ENCODE measurements at places on chromosomes 5 and 9.

DNA sequence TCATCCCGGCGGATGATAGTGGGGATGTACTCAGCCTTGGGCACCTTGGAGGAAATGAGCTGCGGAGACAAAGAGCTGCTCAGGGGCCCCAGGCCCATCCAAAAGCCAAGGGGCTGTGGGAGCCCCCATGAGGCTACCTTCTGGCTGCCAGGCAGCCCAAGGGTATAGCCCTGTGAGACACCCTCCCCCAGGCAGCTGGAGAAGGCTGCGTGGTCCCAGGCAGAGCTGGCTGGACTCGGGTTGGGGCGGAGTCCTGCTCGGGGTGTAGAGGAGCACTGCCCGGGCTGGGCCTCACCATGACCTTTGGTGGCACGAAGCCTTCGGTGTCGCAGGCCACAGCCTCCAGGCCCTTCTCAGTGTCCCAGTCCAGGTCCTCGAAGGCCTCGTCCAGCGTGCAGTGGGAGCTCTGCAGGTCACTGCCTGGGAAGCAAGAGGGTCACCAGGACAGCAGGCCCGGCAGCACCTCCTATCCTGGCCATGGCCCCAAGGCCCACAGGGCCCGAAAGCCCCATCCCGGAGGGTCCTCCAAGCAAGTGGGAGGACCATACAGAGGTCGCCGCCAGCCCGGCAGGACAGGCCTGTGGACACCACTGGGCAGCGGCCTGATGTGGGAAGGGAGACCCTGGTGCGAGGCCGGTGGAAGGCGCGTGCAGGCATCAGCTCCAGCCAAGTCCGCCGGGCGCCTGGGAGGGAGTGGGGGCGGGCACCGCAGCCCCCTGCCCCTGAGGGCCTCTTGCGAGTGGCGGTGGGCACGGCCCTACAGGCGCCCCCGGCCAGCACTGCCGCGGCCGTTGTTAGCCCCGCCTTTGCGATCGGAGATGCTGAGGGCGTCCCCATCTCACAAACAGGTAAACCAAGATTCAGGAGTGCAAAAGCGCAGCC, 6.1 kb downstream of the NSMF start:
- DNase-seq: no peak

GRCh38 chr5:10975945-10976344, 214.9 kb upstream of the DAP start:
- DNase-seq: no peak

DNA sequence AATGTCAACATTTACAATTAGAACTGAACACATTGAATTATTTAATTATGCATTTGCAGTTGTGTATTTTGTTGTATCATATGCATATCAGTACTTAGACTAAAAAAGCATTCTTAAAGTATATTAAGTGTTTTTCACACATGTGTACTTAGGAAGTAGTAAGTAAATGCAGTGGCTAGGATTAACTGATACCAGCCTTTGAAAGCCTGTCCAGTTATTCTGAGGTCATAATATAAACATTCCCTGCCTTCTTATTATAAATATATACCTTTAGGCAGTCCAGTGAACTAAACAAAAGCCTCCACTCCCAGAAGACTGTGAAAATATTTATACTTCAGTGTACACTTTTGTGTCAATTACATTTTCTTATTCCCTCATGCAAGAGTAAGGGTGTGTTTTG, 83.8 kb downstream of the TLE4 start:
- DNase-seq: no peak

GRCh38 chr9:93304574-93305496, 120.9 kb downstream of the WNK2 start:
- DNase-seq: no peak

DNA sequence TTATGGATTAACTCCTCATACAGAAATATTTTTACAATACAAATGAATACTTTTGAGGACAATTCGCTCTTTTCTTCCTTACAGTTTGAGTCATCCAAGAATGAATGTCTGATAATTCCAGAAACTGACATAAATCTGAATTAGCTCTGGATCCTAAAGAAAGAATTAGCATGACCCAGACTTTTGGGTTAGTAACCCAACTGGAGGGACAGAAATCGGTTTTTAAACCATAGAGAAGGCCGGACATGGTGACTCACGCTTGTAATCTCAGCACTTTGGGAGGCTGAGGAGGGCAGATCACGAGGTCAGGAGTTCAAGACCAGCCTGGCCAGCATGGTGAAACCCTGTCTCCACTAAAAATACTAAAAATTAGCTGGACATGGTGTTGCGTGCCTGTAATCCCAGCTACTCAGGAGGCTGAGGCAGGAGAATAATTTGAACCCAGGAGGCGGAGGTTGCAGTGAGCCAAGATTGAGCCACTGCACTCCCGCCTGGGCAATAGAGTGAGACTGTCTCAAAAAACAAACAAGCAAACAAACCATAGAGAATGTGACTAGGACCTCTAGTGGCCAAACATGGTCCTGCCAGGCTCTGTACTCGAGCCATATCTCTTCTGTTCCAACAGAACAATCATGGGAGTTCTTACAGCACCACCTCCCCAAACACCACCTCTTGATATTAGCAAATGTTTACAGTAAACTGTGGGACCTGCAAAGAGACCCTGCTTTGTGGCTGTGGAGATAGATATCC, 44.8 kb downstream of the LURAP1L start:
- DNase-seq: no peak

- no peak for DNase-seq
These were observed 25.1 kb downstream of the QRFP start for GRCh38 chr9:130871395-130872062.

- DNase-seq: no peak
These were observed 94.9 kb downstream of the DENND1A start for GRCh38 chr9:123834889-123835562.

- DNase-seq: no peak
These were observed 4.9 kb downstream of the TRIM7 start for GRCh38 chr5:181199881-181200638.

DNA sequence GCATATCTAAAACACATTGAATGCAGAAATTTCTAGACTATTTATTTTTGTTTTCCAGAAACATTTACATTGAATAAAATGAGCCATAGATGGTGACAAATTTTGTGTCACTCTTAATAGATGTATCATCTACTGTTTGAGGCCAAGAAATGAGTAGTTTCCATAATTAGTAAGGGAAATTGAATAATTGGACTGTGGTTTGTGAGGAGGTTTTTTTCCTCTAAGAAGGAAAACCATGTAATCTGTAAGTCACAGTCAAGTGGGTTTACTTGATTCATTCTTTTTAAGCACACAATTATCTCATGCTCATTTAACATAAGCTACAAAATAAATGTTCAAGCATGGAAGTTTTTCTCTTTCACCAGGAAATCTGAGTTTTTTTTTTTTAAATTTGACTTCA, 876.4 kb downstream of the NR2F1-AS1 start:
- DNase-seq: no peak

- DNase-seq: no peak
These were observed 1.9 kb downstream of the TEX53 start for GRCh38 chr9:114655689-114656088.

- DNase-seq: no peak
These were observed 13.7 kb upstream of the NXNL2 start for GRCh38 chr9:88521308-88521707.

DNA sequence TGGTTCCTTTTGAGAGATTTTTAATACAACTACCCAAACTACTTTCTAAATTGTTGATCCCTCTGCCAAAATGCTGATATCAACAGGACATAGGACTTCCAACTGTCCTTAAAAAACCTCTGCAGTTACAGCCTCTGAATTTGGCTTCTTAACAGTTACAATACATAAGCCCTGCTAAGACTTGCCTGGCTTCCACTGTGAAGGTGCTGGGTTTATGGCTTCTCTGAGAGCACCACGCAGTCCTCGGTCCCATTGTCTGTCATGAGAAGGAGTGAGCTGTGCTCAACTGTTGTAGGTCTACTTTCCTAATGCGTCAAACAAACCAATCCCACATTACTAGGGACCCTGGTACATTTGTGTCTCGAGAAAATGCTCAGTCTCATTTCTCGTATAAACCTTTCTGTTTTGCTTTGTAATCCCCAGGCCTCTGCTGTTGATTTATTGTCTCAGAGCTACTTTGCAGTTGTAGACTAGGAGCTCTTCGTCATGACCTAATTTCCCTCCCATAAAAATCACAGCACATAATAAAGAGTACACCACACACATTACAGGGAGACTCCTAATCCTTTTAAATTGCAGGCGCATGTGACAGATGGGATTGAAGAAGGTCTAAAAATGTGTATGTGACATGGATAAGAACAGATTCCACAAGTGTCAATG, 274.9 kb downstream of the NR3C1 start:
- no peak for DNase-seq

GRCh38 chr9:121085661-121086060, 10.9 kb downstream of the CNTRL start:
- DNase-seq: no peak

DNA sequence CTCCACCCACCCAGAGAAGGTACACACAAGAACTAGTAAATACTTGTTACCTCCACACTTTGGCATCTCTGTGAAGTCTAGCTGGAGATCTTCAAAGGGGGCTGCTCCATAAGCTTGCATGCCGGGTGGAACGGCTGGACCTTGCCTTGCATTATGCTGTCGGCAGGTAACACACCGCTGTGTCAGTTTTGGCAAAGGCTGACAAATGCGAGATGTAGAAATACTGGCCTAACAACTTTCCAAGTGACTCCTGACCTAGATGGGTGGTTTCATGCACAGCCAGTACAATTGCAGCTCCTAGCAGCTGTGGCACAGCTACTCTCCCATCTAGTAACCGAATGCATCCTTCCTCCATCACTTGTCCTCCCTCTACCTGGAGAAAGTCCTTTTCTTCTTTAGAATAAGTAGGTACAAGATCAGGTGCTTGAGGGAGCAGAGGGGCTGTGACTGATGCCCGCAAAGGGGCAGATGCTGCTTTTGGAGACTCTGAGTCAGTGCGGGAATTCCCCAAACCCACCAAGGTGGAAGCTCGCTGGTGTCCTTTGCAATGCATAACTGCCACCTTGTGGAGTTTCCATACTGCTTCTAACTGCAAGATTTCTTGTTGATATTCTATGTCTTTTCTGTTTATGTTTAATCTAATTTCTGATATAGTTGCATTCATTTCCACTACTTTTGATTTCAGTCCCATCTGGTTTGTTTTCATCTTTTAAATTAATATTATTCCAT, 78.4 kb downstream of the TMEM161B start:
- DNase-seq: peak; percentile 10

- DNase-seq: no peak
These were observed 327.7 kb upstream of the TNC start for GRCh38 chr9:115445655-115446054.

DNA sequence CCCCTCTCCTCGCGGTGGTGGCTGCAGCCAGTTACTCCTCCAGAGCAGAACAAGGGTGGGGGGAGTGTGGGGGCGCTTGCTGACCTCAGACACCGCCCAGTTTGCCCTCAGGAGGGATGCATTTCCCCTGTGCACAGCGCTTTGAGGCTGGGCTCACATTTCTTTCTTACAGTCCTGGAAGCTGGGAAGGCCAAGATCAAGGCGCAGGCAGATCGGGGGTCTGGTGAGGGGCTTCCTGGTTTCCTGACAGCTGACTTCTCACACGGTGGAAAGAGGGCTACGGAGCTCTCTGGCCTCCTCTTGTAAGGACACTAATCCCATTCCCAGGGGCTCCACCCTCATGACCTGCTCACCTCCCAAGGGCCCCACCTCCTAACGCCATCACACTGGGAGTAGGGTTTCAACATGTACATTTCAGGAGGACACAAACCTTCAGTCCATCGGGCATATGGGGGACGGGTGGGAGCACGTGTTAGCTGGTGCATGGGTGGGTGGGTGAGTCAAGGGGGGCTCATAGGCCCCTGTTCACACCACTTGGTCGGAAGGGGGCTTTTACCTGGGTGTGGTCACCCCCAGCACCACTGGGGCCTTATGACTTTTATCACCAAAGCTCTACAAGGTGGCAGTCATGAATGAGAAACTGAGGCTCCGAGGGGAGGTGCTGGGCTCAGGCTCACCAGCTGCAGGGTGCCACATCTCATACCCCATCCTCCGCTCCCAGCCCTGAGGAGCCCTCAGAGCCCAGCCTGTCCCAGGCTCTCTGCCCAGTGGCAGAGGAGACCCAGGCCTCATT, 7.7 kb upstream of the SCGB3A1 start:
- no peak for DNase-seq

- DNase-seq: peak; percentile 55
These were observed at the start of gene GFPT2 for GRCh38 chr5:180353048-180353979. GFPT2 (minus strand) TSS chr5:180353336; CDS start chr5:180353217, 119 bp downstream.

- DNase-seq: no peak
These were observed 20.3 kb downstream of the PAEP start for GRCh38 chr9:135581636-135582426.

- DNase-seq: peak; percentile 53
These were observed 1.2 kb downstream of the LCN15 start for GRCh38 chr9:136762915-136763648.

DNA sequence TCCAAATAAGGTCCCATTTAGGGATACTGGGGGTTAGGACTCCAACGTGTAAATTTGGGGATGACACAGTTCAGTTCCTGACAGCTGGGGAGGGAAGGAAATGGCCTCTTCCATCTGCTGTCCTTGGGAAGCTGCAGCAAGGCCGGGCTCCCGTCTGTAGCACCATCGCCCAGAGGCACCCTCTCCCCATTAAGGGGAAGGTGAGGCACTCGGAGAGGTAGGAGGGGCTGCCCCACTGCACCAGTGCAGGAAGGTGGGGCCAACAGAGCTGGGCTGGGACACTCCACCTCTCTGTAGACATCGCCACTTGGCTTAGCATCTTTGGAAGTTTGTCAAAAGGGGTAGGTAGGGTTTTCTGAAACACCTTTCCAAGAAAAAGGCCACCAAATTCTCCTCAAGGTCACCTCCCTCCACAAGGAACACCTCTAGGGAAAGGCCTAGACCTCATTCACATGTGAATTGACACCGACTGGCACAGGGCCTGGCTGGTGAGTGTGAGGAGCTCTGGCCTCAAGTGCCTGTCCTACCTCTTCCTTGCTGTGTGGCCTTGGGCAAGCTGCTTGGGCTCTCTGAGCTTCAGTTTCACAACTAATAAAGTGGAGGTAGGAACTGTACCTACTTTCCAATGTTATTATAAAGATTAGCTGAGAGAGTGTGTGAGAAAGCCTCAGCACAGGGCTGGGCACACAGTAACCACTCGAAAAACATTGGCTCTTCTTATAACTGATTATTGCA, 75.0 kb upstream of the NEURL1B start:
- DNase-seq: no peak

DNA sequence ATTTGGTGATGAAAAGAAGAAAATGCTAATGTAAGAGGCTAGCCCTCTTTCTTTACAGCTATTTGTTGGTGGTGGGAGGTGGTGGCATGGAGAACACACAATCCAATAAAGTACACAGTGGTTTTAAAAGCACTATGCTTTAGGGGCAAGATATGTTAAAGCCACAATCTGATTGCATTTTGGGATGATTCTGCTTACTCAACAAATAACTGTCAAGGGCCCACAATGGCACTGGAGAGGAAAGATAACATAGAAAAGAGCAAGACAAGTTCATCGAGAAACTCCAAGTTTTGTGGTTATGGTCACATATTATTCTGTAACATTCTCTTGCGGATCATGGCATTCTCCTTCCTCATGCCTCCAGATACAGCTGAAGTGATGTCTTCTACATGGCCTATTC, 38.8 kb downstream of the OTP start:
- DNase-seq: no peak

DNA sequence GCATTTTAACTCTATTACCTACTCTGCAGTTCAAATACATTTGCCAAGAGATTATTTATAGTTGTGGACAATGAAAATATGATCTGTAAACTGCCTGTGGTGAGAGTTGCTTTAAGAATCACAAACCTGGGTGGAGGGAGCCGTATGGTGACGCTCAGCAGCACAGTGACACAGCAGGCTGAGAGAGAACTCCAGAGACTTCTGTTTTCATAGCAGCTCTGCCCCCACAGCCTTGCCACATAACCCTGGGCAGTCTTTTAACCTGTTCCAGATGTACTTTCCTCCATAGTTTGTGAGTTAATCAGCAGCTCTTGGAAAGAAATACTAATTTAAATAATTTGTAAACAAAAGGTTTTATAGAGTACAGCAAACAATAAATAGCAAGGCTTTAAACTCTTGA, 450.5 kb downstream of the ELAVL2 start:
- no peak for DNase-seq

All from activated CD4-positive, alpha-beta T cell treated with anti-CD3 and anti-CD28 coated beads for 24 hours (primary cell).